ENCODE measurements at places on chromosomes 11 and 22.
A peak's percentile ranks its signal among the peaks of the same experiment; 100 is the strongest.

GRCh38 chr22:49462795-49463194, 364.9 kb downstream of the BRD1 start:
- DNase-seq: no peak

GRCh38 chr11:8252946-8253345, 10.7 kb downstream of the LMO1 start:
- DNase-seq: no peak

GRCh38 chr11:123531325-123531724, 101.3 kb downstream of the GRAMD1B start:
- no peak for DNase-seq

DNA sequence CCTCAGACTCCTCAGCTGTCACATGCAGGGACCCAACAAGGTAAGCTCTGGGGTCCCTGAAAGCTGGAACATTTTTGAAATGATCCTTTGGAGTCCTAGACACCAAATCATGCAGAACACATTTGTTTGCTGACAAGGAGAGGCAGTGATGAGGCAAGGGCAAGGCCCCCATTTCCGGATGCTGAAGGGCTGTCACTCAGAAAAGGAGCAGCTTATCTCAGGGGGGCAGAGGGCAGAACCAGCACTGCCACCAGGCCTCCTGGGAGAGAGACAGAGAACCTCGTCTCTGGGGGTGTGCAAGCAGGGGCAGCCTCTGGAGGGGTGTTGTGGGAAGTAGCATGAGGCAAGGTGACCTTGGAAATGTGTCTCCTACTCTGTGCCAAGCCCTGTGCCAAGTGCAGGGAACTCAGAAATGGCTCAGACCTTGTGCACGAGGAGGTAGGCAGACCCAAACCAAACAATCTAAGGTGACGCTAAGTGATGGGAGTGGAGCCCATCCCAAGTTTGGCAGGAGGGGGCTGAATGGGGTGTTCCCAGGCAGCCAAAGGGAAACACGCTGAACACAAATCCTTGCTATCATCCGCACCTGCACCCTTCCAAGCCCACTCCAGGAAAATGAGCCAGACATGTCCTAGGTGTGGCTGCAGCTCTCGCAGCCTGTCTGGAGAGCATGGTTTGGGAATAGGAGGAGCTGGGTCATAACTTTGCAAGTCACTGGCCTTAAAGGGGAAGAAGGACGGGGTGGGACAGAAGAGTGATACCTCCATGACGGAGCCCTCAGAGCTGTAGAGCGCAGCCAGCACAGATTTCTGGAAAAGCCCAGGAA, 94.2 kb downstream of the PDE2A start:
- DNase-seq: no peak

DNA sequence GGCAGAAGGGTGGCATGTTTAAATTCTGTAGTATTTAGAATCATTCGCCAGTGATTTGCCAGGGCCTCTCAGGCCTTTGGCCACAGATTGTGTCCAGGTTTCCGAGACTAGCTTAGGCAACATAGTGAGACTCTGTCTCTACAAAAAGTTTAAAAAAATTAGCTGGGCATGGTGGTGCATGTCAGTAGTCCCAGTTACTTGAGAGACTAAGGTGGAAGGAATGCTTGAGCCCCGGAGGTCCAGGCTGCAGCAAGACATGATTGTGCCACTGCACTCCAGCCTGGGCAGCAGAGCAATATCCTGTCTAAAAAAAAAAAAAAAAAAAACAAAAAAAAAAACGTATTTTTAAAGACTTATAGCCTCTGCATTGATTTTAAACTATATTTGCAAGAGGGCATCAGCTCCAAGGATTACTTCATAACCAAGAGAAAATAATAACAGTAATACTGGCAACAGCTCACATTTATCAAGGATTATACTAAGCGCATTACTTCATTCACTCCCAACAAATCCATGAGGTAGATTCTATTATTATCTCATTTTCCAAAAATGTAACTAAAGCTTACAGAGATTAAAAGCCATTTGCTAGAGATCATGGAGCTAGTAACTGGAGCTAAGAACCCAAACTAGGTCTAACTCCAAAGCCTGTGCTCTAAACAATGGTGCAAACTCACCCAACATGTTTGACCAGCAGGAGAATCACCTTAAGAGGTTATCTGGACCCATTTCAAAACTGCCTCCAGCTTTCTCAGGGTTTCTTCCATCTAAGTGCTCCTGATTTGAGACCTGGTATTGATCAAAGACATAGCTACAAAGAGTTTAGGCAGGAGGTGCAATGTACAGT, 32.6 kb upstream of the SLC6A5 start:
- no peak for DNase-seq

DNA sequence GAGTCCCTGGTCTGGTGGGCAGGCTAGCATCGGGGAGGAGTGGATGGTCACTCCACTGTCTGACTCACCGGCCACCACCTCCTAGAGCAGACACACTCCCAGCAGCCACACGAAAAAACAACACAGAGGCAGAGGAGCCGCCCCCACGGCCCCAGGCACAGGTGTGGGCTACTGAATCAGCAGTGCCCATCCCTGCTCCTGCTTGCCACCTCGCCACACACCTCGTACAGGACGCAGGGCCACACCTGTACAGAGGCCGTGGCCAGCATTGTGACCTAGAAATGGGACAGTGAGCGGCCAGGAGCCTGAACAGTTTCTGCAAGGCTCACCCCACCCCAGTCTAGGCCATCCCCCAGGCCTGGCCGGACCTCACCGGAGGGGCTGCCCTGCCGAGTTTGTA, 14.0 kb downstream of the TRIM29 start:
- DNase-seq: no peak

DNA sequence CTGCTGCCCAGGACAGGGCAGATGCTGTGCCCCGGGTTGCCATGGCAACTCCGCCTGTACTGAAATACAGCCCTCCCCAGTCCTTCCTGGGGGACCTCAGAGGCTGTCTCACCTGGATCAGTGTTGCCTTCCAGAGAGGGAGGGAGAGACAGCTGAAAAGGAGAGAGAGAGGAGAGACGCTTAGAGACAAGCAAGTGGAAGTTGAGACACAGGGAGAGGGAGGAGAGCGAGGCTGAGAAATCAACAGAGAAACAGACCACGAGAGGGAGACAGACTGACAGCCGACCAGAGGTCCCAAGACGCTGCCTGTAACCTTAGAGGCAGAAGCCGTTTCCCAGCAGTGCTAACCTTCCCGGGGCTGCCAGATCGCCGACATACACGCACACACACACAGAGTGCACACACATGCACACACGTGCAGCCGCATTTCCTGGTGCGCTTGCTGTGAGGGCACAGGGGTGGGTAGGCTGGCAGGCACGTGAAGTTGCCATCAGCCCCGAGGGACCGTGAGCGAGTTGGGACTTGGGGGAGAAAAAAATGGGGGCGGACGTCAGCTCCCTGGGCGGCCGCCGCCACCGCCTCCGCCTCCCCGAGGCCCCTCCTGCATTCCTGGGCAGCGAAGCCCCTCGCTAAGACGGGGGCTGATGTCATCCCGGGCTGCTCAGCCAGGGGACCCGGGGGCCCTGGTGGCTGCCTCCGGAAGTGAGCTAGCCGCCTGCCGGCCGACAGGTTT, 88.6 kb upstream of the CRYBB3 start:
- DNase-seq: no peak

GRCh38 chr11:116984589-116984988, 113.6 kb downstream of the SIK3 start:
- no peak for DNase-seq

- no peak for DNase-seq
Observed at GRCh38 chr11:10310301-10310841, 5.5 kb downstream of the ADM start.

DNA sequence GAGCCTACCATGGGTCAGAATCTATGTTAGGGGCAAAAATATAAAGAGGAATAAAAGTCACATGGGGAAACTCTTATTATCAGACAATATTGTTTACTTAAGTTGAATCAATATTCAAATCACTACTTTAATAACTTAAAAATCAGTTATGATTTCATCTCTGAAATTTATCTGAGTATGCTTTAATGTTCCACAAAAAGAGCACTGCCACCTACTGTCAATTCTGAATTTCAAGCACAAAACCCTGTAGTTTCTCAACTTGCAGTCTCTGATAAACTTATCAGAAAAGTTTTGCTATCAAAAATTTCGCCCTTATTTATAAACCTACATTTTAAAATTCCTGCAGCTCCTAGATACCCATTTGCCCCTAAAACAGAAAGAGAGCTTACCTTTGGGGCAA, 47.3 kb downstream of the RDX start:
- DNase-seq: no peak

DNA sequence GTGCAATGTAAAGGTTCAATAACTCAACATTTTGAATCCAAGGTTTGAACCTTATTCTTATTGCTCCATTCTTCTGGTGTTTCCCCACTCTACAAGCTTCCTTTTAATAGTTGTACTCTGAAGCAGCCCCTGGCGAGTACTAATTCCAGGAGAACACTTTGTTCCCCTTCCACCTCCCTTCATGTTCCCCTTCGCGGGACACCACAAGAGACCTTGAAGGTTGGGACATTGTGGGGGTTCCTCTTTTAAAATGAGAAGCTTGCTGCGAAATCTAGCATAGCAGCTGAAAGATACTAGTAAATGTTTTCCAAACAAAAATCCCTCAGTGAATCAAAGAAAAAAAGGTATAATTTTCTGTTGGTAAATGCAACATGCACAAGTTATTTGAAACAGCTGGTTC, 626.3 kb upstream of the LRRC4C start:
- no peak for DNase-seq

DNA sequence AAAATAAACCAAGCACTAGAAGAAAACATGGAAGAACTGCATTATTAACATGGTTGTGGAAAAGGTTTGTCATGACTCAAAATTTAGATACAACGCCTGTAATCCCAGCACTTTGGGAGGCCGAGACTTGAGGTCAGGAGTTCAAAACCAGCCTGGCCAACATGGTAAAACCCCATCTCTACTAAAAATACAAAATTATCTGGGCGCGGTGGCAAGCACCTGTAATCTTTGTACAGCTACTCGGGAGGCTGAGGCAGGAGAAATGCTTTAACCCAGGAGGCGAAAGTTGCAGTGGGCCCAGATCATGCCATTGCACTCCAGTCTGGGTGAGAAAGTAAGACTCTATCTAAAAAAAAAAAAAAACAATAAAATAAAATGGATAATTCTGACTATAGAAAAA, 23.7 kb downstream of the GNB1L start:
- no peak for DNase-seq

GRCh38 chr22:47547881-47548650, 785.6 kb downstream of the TBC1D22A start:
- DNase-seq: no peak

DNA sequence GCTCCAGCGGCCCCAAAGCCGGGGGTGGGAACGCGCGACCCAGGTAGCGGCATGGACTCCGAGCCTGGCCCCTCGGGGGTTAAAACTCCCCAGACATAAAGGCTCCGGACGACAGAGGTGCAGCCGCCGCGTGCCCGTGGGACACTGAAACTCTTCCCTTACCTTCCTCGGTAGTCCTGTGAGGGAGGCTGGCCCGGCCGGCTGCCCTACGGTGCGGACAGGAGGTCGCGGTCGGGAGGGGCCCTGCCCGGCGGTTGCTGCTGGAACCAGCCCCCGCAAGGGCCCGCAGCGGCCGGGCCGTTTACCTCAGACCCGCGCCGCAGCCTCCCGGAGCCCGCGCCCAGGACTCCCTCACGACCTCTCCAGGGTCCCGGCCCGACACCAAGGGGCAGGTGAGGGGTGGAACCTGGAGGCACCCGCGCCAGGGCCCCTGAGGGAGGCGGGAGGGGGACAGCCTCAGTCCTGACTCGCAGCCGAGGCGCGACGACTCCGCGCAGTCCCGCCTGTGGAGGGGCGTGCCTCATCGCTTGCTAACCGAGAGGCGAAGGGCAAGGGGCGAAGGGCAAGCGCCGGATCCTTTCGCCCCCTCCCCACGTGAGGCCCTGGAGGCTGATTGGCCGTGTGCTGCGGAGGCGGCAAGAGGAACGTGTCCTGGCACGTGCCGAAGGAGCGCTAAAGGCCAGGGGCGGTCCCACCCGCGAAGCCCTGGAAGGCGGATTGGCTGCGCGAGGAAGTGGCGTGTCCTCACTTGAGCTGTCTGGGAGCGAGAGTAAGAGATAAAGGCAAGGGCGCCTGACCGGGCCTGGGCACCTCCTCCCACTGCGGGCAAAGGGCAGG, at the start of gene UPB1:
UPB1 (plus strand) TSS at position 805 of the 837 bp plus-strand sequence. CDS start 72 bp downstream, outside the sequence.
- no peak for DNase-seq

DNA sequence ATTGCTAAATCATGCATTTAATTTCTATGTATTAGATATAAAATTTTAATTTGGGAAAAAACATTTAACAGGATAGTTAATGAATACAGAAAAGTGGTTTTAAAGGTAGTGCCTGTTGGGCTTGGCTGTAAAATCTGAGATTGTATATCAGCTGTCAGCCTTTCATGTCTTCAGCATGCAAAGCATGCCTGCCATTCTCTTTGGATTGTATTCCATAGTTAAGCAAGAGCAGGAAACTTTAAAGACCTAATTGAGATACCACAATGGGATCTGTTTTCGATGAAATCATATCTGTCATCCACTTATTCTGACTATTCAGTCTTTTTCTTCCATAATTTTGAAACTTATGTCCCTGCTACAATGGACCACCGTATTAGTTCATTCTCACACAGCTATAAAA, 451.0 kb upstream of the DDI1 start:
- DNase-seq: no peak

DNA sequence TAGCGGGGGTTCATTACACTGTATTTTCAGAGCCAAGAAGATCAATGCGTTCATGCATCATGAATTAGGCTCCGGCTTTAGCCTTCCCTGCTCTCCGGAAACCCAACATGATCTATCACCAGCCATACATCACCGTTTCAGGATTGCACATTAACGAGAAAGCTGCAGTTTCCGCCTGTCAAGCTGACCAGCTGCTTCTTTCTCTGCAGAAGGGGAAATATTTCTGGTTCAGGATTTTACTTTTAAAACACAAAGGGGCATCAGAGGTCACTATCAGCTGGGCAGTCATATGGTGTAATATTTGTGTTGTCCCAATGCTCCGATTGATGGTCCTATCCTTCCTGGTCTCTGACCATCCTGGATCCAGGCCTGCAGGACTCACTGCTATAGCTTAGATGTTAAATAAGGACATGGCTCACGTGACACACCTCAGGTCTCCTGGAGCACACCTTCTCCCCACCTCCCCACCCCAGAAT, 21.4 kb upstream of the CADM1 start:
- no peak for DNase-seq

DNA sequence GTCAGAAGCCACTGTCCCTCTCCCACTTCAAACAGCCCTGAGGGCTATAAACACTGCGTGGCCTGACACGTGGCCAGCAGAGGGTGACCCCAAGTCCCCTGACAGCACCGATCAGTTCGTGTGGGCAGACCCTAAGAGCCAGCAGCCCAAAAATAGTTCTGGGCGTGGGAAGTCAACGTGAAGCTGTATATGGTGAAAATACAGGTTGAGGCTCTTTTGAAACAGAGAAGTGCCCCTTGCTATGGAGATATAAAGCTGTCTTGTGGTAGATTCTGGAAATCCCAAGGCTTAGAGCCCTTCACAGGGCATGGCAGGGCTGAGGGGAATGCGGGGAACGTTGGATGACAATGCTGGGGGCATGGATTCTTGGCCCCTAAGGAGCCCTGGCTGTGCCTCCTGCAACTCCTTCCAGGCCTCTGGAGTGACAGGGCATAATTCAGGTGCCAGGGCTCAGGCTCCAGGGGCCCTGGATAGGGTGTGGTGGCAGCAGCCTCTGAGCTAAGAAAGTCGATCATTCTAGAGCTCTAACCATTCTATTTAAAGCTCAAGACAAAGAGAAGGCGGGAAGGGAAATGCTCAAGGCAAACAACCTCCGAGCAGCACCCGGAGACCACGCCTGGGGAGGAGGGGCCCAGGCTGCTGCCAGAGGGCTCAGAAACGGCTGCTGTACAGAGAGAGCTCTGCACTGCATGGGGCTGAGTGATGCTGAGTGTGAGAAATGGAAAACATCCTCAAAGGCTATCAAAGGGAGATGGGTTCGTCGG, 60.4 kb upstream of the CD5 start:
- DNase-seq: peak; percentile 94

GRCh38 chr11:46617134-46617971, at the start of the genes ATG13 and HARBI1:
Gene ATG13 (plus strand): TSS chr11:46617553. CDS start chr11:46644292, 26,739 bp downstream.
Gene HARBI1 (minus strand): TSS chr11:46617227. CDS start chr11:46616237, 990 bp downstream.
- peak; percentile 89 for DNase-seq

Measured in NCI-H187 (cell line).